Thoracic aorta (tissue), 2 donors: ENCODE measurements at places on chromosomes 3 and 15.

- DNase-seq, result no peak
Observed at GRCh38 chr3:135056084-135056730, 261.1 kb downstream of the EPHB1 start.

- no peak for DNase-seq
Observed at GRCh38 chr3:154921351-154921750, 158.8 kb upstream of the MME start.

DNA sequence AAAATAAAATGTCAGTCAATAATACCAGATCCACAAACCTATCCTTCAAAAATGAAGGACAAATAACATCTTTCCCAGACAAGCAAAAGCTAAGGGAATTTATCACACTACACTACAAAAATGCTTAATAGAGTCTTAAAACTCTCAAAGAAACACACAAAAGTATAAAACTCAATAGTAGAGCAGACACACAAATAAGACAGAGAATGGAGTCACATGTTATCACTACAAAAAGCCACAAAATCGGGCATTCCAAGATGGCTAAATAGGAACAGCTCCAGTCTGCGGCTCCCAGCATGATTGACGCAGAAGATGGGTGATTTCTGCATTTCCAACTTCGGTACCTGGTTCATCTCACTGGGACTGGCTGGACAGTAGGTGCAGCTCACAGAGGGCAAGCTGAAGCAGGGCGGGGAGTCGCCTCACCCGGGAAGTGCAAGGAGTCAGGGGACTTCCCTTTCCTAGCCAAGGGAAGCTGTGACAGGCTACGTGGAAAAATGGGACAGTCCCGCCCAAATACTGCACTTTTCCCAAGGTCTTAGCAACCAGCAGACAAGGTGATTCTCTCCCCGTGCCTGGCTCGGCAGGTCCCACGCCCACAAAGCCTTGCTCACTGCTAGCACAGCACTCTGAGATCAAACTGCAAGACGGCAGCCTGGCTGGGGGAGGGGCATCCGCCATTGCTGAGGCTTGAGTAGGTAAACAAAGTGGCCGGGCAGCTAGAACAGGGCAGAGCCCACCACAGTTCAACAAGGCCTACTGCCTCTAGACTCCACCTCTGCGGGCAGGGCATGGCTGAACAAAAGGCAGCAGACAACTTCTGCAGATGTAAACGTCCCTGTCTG is 46.3 kb downstream of the SENP7 start:
- DNase-seq, result no peak

DNA sequence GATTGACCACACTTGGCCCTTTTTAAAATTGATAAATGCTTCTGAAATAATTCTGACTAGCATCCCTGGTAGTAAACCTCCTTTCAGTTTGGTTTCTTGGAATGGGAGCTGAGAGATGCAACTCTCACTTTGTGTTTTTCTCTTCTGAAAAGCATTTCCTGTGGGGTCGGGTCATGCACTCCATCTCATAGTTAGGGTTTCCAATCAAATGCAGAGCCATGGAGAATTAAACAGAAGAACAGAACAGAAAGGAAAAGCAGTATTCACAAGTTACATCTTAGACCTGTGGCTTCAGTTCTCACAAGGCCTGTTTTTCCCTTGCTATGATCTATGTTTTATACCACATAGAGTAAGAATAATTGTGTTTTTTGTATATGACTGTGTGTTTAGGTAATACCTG is 39.7 kb downstream of the SENP2 start:
- no peak for DNase-seq

DNA sequence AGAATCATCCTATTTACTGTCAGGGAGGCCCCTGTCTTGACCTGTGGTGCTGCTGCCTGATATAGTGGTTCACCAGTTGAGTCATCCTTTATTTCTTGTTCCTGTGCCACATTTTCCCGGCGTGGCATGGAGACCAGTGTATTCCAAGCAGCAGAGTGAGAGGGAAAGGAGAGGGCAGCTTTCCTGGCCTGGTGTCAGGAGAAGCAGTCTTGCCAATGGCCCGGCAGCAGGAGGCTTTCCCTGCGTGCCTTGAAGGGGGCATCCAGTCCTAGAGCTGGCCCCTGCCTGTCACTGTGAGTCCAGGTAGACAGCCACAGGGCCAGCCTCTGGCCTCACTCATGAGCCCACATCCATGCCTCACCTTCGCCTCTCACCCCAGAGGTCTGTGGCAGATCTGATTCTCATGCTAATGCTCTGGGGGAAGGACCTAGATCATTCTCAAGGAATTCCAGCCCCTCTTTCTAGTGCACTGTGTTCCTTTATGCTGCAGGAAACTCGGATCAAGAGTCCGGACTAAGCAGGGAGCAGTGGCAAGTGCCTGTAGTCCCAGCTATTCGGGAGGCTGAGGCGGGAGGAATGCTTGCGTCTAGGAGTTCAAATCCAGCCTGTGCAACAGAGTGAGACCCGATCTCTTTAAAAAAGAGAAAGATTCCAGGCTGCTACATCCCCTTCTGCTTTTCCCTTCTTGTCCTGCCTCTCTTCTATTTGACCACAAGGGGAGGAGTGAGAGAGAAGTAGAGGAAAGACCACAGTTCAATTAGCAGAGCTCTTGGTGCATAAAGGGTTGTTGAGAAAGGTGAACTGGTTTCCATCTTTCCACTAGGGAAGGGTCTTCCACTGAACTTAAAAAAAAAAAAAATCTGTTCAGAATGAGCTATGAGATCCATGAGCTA is 66.8 kb upstream of the HACD2 start:
- no peak for DNase-seq

- no peak for DNase-seq
Observed at GRCh38 chr3:123837858-123838257, 46.3 kb downstream of the MYLK start.

DNA sequence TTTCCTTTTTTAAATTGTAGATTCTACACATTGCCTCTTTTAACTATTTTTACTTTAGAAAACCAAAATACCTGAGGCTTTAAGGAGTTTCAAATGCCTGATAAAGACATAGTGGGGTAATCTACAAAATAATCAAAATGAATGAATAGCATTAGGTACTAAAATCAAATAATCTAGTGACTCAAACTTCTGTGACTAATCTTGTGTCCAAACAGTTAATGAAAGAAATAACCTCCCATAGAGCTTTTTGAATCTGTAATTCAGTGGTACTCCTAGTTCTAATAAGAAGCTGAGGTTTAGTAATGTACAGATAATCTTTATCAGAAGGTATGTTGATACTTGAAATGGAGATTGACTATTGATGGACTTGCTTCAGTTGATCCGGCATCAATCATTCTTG is 53.0 kb downstream of the DTWD1 start:
- DNase-seq, result no peak

GRCh38 chr3:36820083-36820482 is 55.7 kb upstream of the DCLK3 start:
- DNase-seq, result no peak

- DNase-seq, result no peak
Observed at GRCh38 chr15:95459273-95459672, 871.2 kb upstream of the NR2F2 start.

DNA sequence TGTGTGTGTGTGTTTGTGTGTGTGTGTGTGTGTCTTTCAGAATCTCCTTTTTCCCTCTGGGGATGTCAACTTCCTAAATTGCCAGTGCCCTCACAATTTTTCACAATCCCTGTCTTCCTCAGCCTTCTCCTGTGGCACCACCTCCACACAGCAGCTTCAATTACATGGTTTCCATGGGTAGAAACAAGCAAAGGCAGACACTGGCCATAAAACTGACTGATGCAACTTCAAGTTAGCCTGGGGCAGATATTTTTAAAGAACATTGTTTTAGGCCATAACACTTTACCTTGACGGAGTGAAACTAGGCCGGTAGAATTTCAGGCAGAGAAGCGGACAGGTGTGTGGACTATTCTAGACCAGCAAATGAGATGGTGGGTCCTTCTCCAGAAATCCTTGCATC is 405.8 kb upstream of the SUCLG2 start:
- DNase-seq, result no peak

DNA sequence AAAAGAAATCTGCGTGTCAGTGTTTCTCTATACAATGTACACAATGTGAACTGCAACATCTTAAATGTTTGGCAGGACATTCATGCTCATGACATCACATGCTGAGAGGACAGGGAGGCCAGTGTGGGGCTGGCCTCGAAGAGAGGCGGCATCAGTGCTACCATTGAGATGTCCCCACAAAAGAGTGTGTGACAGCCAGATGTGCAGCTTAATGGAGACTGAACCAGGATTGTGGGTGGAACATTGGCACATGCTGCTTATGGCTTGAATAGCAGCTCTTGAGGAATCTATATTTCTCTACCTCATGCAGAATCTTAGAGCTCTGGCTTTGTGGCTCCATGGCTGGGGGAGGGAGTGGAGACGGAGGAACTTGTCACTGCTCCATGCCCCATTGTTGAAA is 18.5 kb downstream of the CLDN11 start:
- DNase-seq, result no peak

- DNase-seq, result no peak
Observed at GRCh38 chr3:112773864-112774263, 72.8 kb downstream of the CD200R1L start.

DNA sequence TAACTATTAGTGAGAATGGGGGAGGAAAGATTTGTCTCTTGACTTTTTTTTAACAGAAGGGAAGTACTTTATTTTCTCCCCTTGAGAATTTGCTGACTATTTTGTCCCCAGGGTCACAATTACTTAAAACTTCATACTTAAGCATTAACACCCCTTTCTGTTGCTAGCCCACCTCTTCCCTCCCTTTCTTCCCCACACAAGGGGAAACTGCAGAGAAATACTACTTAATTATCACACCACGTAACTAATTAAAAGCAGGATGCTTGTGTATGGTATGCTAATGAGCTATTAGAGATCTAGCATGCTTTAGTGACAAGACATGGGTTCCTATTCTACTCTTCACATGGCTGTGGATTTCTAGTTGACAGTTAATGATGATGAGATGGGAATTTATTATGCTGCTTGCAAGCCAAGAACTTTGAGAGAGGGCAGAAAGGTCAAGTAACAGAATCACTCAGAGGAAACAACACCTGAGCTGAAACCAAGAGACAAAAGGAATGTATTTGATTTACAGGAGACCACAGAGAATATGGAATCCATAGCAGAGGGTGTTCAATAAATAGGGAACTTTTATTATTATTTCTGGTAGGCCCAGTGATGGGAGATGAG is 179.2 kb downstream of the LSAMP start:
- no peak for DNase-seq

DNA sequence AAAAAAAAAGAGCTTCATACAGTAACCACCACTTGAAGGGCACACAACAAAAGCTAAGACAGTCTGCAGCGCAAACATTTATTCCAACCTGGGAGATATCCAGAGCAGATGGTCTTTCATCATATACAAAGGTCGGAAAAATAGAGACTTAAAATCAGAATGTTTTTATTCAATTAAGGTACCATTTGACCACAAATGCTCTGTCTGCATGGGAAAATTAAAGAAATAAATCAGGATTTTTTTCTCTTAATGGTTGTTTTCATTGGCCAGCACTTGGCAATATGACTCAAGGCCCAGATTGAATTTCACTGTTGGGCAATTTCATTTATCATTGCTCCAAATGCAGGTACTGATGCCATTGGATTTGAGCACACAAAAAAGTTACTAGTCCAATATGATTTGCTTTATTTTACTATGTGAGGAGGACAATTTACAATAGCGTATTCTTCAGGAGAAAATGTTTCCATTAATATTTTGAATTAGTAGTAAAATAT is 145.9 kb upstream of the AGTR1 start:
- no peak for DNase-seq

DNA sequence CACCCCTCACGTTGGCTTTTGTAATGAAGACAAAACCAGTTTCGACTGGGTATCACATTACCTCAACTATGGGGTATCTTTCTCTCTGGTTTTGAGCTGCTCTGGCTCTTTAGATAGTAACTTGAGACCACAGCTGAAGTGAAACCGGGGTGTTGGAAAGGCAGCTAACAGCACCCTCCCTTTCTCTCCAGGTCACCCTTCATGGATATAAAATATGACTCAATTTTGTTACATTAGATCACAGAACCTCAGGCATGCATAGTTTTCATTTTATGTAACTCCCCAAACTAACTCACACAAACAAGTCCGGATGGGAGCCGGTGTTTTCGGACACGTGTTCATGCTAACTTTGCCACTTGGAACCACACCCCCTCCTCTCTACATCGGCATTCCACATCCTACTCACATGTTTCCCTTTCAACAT is 90.7 kb downstream of the NR2F2 start:
- no peak for DNase-seq

GRCh38 chr15:97129674-97130073 is 799.2 kb downstream of the NR2F2 start:
- no peak for DNase-seq

GRCh38 chr3:125150525-125151441 is 61.8 kb downstream of the SLC12A8 start:
- DNase-seq, result no peak

DNA sequence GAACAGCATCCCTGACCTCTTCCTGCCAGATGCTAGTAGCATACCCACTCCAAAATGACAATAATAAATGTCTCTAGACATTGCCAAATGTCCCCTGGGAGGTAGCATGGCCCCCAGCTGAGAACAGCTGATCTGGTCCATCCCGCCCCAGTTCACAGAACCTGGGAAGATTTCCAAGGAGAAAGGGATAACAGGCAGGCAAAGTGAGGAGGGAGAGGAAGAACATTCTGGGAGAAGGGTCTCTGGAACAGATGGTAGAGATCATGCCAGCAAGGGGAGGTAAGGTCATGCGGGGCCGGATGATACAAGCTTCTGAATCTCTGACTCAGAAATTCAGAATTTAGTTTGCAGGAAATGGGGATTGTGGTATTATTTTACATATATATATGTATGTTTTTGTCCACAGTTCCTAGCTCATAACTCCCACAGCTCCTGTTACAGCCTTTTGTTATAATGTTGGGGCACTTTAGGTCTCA is 192.7 kb downstream of the SUCLG2 start:
- DNase-seq, result no peak

- no peak for DNase-seq
Observed at GRCh38 chr3:64894006-64894405, 206.2 kb upstream of the ADAMTS9 start.

DNA sequence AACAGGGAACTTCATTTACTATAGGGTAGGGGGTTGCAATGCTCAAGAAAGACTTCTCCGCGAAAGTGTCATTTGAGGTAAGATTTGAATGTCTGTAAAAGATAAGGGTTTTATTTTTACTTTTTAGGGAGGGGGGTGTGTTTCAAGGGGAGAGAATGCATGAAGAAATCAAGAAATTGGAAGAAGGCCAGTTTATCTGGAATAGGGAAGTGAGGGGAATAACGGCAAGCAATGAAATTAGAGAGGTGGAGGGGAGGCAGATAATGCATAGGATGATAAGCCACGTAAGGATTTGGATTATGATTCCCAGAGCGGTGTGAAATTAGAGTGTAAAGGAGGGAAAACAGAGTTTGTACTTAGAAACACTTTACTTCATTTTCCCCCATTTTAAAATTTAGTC is 63.0 kb upstream of the MB21D2 start:
- DNase-seq, result no peak

- DNase-seq, result no peak
Observed at GRCh38 chr3:114362815-114363214, 69.0 kb downstream of the TIGIT start.

DNA sequence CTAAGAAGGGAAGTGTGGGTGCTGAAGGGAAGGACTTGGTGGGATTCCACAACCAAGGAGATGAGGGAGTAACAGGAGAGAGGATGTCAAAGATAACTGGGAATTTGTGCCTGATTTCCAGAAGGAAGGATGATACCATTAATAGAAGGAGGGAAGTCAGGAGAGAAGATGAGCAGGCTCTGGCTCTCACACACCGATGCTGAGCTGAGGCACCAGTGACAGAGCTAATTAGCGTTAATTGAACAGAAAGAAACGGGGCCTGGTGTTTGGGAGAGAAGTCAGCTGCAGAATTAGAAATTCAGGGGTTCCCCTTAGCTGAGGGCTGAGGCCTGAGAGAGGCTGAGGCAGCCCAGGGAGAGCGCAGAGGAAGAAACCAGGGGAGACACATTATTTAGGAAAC is 11.9 kb upstream of the PDIA5 start:
- DNase-seq, result no peak
